ENCODE measurements at places on chromosomes 4 and X.

GRCh38 chr4:86497980-86498862 is 95.9 kb upstream of the PTPN13 start:
- no peak for DNase-seq

DNA sequence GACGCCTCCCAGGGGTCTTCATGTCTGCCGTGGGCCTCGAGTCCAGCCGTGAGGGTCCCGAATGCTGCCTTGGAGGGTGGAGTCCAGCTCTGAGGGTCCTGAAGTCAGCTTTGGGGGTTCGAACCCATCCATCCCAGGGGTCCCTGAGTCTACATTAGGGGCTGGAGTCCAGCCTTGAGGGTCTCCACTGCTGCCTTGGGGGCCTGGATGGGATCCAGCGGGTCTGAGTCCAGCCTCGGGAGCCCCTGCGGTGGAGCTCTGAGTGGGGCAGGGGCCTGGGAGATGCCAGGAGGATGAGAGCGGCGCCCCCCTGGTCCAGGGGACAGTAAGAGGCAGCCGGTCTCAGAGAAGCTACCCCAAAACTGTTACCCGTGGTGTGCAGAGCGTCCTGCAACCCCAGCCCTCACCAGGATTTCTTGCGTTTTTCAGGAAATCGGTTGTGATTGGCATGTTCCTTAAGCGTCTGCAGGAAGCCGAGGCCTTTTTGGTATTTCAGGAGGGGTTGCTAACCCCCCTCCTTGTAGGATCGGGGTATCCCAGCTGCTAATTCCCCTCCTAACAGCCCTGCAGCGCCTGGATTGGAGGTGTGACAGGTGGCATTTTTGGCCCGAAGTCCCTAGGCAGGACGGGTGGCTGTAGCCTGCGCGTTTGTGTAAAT is 1.7 kb upstream of the GTPBP6 start:
- no peak for DNase-seq

DNA sequence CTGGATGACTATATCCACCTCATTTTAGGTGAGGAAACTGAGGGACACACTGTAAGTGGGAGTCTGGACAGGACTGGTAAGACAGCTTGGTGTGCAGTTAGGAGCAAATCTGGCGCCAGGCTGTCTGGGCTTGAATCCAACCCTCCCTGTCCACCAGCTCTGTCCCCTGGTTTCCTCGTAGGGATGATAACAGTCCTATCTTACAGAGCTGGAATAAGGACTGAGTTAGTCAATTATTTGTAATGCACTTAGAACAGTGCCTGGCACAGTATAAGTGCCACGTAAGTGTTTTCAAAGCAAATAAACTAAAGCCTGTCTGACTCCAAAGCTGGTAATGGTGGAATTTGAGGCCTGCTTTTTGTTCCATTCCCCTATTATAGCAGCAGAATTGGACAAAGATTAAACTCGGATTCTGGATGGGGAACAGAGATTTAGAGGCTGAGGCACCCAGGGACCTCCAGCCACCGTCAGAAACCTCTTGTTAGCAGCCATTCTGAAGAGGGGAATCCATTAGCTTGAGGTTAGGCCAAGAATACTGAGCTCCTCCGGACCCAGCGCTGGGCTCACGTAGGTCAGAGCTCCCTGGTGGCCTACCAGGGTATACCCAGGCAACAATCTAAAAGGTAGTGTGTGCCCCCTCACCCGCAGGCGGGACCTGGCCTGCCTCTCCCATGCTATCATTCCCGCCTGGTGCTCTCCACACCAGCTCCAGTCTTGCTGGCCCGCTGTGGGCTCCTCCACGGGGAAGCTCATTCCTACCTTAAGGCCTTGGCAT is 102.1 kb downstream of the UCHL1 start:
- no peak for DNase-seq

DNA sequence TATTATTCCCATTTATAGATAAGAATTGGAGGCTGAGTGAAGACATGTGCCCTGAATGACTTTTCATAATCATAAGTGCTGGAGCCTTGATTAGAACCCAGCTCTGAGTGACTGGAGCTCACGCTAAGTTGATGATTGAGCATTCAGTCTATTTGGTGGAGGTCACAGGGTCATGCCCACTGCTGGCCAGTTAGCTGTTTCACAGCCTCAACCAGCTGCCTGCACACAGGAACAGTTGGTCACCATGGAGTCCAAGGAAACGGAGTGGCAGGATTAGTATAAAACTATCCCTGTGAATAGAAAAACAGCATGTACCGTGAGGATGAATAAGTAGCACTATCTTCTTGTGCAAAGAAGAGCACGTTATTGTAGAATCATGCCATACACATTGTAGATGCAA is 1.0 kb upstream of the C4orf54 start:
- DNase-seq = no peak

- no peak for DNase-seq
Measured at GRCh38 chr4:164614999-164615398, 138.9 kb upstream of the SMIM31 start.

GRCh38 chr4:76821641-76822040 is 76.3 kb downstream of the SOWAHB start:
- DNase-seq = no peak

GRCh38 chr4:121900132-121900983 is 30.1 kb upstream of the BBS7 start:
- peak; percentile 45 for DNase-seq

DNA sequence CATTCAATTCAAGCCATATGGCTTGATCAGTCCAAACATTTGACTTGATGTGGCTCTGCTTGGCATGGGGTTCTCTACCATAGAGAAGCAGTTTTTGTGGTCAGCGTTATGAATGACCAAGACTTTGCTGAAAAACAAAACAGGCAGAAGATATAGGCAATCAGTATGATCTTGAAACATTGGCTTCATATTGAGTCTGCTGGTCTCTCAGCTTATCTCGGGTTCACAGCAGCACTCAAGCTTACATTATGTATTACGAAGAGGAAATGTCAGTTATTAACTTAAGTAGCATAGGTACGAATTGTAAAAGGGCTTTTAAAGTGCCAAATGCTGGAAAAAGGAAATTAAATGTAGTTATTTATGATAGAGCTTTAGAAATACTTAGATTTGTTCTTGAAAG is 99.0 kb downstream of the AFF2 start:
- no peak for DNase-seq

DNA sequence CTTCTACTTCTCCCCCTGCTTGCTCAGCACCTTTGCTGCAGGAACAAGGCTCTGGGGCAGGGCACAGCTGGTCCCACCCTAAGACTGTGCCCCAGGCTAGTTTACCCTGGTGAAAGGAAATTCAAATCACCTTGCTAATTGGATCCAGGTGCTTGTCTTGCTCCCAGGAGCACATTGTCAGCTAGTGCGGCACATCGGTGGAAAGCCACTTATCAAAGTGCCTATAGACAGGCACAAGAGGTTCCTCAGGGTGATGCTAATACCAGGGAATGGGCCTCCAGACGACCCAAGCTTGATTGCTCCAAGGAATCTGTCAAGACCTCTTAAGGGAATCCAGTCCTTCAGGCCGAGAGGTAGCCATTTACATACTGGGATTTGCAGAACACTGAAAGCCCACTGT is 64.5 kb upstream of the PRPS1 start:
- DNase-seq = no peak

- no peak for DNase-seq
Measured at GRCh38 chrX:10288373-10288975, 131.7 kb downstream of the CLCN4 start.

DNA sequence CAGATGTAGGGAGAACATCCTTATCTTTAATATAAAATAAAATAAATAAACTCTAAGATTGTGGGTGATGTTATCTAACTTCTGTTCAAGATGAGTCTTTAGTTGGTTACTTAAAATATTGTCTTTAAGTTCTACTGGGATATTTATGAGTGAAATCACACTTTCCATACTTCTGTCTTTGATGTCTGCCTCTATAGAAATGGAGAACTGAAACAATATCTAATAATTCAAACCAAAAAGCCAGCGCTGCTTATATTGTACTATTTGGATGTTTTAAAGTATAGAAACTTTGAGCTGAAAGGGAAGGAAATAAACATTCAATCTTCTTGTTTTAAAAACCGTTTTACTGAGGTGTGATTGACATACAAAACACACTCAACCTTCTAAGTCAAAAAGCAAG is 44.8 kb upstream of the RPS6KA3 start:
- no peak for DNase-seq

GRCh38 chr4:3031357-3032082 is 42.8 kb downstream of the HTT-AS start:
- no peak for DNase-seq

GRCh38 chrX:23066588-23067281 is 67.0 kb downstream of the DDX53 start:
- no peak for DNase-seq

DNA sequence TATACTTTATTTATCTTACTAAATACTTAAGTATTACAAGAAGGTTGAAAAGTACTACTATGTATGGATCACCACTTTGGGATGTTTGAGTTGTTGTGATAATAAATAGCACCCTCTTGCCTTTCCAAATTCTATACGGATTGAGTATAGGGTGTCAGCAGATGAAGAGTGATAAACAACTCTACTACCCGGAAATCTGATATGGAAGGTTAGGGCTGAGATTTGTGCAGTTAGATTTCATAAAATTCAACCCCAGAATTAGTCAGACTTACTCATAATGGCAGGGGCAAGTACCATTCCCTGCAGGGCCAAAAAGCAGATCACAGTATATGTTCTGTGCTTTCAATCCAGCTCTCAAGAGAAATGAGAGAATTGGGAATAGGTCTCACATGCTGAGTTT is 1008.9 kb upstream of the PCDH7 start:
- no peak for DNase-seq

DNA sequence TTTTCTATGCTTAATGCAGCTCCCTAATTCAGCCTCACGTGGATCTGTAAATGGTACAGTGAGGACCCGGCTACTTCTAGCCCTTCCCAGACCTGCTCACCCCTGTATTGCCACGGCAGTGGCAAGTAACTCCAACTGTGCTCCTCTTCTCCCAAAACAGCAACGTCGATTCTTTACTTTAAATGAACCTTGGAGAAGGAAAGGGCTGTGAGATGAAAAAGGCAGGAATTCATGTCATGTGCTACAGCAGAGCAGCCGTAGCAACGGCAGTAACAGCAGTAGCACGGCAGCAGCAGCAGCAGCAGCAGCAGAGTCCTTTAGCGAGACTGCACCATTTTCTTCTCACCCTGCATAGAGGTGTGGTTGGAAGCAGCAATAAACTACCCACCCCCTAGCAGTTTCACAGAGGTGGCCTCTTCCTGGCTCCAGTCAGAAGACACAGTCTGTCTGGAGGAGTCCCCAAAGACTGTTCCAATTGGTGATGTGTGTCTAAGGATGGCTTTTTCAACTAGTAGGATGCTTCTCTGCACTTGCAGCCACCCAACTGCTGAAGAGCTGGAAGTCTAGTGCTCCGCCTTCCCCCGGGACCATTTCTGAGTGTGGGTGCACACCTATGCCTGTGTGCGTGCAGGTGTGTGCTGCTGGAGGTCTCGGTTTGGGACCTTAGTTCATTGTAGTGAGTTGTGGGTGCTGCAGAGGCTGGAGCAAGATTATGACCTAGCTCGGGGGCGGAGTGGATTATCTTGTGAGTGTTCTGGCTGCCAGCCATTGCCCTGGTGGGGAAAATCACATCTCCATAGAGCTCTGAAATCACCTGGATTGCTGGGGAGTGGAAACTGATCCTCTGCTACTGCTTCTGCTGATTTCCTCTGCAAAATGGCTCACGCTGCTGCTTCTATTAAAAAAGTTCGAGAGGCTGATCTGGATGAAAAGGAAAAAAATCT is 67.2 kb downstream of the ANK2 start:
- no peak for DNase-seq

DNA sequence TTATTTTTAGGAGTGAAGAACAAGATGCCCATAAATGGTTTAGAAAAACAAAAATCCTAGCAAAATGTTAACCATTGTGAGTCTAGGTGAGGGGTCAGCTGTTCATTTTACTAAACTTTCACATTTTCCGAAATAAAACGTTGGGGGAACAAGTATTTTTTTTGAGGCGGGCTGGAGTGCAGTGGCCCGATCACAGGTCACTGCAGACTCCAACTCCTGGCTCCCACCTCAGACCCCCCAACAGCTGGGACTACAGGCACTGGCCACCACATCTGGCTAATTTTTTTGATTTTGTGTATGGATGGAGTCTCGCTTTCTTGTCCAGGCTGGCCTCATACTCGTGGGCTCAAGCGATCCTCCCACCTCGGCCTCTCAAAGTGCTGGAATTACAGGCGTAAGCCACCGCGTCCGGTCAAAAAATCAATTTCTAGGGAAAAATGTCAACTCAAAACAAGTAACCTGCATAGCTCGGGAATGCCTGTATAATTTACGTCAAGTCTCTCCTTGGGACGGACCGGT is 742 bp upstream of the TAF1 start:
- DNase-seq = no peak

DNA sequence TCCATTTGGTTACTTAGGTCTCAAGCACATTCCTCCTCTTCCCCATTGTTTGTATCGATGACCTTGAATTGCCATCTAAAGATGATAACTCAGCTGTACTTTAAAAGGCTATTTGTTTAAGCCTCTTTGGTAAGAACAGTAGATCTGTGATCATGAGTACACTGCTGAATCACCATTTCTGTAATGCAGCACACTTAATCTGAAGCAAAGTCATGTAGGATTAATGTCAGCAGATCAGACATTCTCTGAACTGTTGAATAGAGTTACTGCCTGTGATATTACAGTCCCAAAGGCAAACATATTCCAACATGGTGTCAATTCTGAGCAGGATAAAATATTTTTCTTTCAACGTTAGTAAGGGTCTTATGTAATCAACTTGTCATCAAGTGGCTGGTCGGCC is 631.6 kb downstream of the TECRL start:
- no peak for DNase-seq

- DNase-seq = no peak
Measured at GRCh38 chr4:125703443-125703842, 388.7 kb downstream of the FAT4 start.

DNA sequence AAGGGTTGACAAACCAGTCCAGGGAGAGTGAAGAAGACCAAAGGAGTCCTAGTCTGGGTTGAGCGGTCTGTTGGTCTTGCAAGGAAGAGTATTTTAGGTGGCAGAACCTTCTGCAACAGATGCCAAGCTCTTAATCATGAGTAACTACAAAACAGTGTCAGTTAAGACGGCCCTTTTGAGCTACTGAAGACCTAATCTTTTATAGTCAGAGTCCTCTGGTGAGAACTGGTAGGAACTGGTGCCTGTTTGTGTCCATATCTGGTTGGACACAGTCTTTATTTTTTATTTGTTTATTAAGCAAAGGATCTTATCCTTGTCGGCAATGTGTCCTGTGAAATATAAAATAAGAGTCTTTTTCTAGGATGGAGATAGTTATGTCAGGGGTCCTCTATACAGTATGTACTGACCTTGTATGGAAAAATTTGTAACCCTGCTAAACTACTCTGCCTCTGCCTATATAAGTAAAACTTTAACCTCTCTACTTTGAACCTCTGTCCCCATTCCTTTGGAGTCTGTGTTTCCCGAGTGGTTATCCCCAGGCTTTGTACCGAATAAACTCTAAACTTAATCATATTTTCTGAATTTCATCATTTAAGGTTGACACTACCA is 47.1 kb downstream of the FAM13A start:
- DNase-seq = no peak

DNA sequence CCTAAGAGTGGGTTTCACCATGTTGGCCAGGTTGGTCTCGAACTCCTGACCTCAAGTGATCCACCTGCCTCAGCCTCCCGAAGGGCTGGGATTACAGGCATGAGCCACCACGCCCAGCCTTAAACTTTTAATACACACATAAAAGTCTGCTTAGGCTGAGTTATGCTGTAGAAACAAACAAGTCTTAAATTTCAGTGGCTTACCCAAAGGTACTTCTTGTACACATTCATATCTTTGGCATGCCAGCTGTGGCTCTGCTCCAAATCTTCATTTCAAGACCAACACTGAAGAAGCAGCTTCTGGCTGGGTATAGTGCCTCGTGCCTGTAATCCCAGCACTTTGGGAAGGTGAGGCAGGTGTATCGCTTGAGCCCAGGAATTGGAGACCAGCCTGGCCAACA is 80.3 kb downstream of the PPEF2 start:
- DNase-seq = no peak

All from activated naive CD4-positive, alpha-beta T cell treated with Interleukin-2 at 50 U/mL for 16 hours (primary cell).